ENCODE measurements at places on chromosomes 6 and 20.
A peak's percentile ranks its signal among the peaks of the same experiment; 100 is the strongest.

- no peak for DNase-seq
Observed at GRCh38 chr6:166297606-166298005, 10.6 kb downstream of the PRR18 start.

DNA sequence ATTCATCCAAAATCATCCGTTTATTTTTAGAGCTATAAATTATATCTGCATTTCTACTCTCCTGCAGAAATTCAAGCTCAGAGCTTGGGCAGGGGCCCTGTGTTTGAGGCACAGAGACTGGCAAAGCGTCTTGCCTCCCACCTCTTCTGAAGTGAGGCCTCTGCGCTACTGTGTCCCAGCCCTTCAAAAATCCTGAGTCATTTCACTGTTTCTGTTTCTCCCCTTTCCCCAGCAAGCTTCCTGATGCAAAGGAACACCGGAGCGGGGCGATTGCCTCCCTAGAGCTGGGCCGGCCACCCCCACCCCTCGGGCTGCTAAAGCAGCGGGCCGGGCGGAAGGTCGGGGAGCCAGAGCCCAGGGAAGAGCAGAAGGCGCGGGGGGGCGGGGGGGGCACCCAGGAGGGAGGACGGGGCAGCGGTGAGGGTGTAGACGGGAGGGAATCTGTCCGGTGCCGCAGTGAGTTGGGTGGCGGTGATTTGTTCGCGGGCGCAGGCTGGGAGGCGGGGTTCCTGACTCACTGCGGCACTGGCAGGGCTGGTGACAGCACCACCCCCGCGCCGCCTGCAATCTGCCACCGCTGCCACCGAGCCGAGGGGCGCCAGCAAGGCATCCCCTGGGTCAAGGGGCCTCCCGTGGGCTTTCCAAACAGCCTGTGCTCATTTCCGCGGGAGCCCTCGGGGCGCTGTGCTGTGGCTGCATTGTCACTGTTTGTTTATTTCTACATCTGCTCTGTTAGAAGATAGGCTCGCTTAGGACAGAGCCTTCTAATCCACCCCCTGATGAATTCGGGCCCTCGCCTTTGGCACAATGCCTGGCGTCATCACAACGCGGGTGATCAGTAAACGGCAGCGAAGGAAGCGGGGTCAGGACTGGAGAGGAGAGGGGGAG, 46.5 kb upstream of the SNAP25 start:
- DNase-seq = peak; percentile 4

DNA sequence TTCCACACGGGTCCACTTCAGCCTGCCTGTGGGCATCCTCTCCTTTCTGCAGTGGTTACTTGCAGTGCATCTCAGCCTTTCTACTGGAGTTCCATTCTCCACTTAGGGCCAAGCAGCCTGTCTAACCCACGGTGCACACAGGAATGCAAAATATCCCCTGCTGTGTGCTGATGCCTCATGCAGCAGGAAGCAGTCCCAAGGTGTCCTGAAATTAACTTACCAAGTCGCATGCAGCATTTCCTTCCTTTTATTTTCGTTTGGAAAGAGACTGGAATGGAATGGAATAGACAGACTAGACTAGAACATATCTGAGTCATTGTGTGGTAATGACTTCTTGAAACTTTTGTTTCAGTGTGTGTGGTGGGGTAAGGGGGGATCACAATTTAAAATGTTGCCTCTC, 25.9 kb upstream of the FOXQ1 start:
- DNase-seq = no peak

DNA sequence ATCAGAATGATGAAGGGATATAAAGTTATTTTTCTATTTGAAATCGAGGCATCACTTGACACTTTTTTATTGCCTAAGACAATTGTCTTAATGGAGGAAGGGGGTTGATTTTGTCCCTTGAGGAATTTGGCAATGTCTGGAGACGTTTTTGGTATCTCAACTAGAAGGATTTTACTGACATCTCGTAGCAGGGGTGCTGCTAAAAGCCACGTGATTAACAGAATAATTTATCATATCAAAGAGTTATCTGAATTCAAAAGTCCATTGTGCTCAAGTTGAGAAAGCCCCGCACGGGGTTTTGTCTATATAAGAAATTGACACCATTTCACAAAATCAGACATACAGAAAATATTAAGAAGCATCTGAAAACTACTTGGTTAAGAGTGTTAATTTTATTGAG, 1.5 kb upstream of the TAAR6 start:
- DNase-seq = no peak

- DNase-seq = no peak
Observed at GRCh38 chr20:5548902-5549599, 201.2 kb upstream of the SHLD1 start.

GRCh38 chr6:144725736-144726522, 440.8 kb downstream of the UTRN start:
- DNase-seq = no peak

GRCh38 chr20:48019496-48019895, 234.2 kb upstream of the SULF2 start:
- no peak for DNase-seq

DNA sequence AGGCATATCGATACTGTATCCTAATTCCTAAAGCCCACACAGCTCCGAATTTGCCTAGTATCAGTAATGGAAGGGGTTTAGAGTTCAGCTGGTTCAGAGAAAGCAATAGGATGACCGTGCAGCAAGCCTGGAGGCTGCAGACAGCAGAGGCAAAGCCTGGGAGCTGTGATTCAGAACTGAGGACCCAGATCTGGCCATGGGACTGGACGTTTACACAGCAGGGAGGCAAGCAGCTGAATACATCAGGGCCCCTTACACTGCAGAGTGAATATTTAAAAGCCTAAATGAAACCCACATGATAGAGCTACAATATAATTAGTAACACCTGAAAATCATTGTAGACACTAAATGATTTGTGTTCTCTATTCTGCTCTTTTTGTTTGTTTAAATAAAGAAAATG, 38.0 kb downstream of the ELOVL2 start:
- no peak for DNase-seq

GRCh38 chr20:24235296-24236175, 233.9 kb upstream of the SYNDIG1 start:
- no peak for DNase-seq

- no peak for DNase-seq
Observed at GRCh38 chr6:45001663-45002062, 326.5 kb upstream of the RUNX2 start.

DNA sequence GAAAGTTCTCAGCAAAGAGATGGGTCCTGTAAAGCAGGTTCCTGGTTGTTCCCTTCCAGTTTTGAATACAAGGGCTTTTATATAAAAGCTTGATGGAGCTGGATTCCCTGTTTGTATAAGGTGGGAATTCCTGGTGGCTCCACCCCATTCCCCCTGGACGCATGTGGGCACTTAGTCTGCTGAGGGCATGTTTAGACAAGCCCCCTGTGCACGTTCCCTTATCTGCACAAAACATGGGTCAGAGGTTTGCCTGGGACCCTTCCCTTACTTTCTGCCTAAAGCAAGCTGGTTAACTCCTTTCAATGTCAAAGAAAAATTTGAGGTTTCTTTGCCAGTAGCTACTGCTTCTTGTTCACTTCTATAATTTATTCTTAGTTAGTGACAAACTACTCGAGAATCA, 181.1 kb downstream of the BCKDHB start:
- no peak for DNase-seq

DNA sequence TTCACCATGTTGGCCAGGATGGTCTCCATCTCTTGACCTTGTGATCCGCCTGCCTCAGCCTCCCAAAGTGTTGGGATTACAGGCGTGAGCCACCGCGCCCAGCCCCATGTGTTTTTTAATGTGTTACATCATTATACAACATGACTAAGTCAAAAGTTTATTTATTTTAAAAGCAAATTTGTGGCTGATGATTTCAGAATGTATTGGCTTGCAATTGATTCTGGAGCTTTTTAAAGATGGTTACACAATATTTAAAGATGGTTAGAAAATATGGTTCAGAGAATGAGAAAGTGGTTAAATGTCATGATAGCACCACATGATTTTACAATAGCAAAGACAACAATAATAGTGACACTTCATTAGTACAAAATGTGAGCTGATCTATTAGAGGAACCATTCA, 80.5 kb downstream of the SASH1 start:
- no peak for DNase-seq

GRCh38 chr6:121760745-121761144, 325.3 kb downstream of the GJA1 start:
- DNase-seq = no peak

- no peak for DNase-seq
Observed at GRCh38 chr20:39602649-39603048, 640.5 kb downstream of the DHX35 start.

- no peak for DNase-seq
Observed at GRCh38 chr6:166514196-166514595, 72.3 kb downstream of the RAMACL start.

GRCh38 chr20:9508240-9508661, 6.1 kb upstream of the LAMP5 start:
- DNase-seq = no peak

GRCh38 chr6:38080889-38081288, 261.4 kb downstream of the ZFAND3 start:
- no peak for DNase-seq

DNA sequence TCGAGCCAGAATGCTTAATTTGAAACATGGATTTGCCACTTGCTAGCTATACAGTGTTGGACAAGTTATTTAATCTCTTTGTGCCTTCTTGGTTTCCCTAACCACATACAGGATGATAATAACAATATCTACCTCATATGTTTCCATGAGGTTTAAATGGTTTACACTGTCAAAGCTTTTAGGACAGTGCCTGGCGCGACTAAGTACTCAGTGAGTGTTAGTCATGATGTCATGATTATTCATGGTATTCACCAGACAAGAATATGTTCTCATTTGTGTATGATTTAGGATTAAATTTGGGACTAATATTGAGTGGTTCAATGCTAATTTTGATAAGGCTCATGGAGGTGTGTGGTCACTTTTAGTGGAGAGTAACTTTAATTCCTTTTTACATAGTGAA, 167.4 kb downstream of the EYA4 start:
- DNase-seq = no peak

DNA sequence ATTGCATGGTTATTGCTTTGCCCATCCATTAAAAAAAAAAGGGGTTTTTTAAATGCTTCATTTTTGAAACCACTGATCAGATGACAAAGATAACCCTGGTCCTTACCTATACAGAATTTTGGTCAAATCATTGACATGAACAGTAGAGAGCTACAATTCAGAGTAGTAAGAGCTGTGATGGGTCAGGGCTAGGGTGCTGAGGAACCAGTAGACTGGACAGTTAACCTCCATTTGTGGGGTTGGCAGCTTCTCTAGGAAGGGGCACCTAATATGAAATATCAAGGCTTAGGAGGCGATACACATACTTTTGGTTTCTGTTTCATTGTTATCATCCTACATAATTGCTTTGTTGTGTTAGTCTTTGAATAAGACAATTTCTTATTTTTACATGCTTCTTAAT, 55.1 kb downstream of the ORC3 start:
- no peak for DNase-seq

- no peak for DNase-seq
Observed at GRCh38 chr20:34915131-34915530, 38.7 kb downstream of the ACSS2 start.

DNA sequence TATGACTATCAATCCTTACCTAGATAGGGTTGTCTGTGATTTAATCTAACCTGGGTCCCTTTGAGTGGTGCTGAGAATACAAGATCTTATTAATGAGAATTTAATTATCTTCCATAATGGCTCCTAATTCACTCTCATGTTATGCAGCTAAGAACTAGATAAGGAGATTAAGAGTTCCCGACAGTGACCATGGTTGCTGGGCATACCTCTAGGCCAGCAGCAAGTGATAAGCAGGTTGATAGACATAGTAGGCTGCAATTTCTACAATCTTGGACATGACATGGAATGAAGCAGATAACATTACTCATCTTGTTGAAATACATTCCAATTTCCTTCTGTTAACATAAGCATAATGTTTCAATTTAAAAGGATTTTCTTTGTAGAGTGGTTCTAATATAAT, 27.1 kb downstream of the SPACA1 start:
- no peak for DNase-seq

DNA sequence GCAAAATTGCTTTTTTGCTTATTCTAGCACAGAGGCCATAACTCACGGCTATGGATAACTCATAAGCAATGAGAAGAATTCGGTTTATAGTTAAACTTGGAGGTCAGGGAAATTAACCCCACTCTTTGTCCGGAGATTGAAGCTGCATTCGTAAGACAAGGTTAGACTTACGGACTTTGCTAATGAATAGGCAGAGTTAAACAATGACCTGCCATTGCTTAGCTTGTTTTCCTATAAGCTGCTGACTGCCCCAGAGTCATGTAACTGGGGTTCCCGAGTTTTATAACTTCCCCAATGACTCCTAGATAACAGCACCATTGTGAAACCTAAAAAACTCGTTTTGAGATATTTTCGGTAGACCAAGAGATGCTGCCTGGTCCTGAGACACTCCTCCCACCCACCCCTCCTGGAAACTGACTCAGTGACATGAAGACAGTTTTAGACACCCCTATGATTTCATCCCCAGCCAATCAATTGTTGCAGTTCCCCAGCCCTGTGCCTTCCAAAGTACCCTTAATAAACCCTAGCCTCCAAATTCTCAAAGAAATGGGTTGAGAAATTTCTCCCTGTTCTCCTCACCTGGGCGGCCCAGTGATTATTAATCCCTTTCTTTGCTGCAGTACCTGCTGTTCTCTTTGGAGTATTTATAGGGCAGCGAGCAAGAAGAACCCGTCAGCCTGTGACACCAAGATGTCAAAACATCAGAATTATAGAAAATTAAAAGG, 33.1 kb upstream of the MCUR1 start:
- DNase-seq = no peak

- no peak for DNase-seq
Observed at GRCh38 chr6:71034563-71035345, 77.9 kb upstream of the B3GAT2 start.

GRCh38 chr6:114354482-114354881, 11.7 kb upstream of the HS3ST5 start:
- no peak for DNase-seq

GRCh38 chr6:1055015-1055921, 256.6 kb upstream of the FOXQ1 start:
- DNase-seq = no peak

DNA sequence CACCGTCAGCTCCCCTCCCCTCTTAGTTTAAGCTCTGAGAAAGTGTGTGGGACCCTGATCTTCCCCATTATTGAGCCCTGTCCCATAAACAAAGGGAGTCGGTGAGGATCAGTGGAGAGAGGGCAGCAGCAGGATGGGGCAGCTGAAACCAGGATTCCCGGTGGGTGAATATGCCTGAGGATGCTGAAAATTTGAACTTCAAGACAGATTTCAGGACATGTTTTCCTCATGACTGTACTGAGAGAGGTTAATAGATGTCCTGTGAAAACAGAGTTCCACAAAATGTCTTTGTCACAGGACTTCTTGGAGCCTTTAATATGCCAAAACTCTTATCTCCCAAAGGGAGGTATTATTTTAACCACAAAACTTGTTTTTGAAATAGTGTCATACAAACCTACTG, 53.5 kb upstream of the SLC22A16 start:
- no peak for DNase-seq

DNA sequence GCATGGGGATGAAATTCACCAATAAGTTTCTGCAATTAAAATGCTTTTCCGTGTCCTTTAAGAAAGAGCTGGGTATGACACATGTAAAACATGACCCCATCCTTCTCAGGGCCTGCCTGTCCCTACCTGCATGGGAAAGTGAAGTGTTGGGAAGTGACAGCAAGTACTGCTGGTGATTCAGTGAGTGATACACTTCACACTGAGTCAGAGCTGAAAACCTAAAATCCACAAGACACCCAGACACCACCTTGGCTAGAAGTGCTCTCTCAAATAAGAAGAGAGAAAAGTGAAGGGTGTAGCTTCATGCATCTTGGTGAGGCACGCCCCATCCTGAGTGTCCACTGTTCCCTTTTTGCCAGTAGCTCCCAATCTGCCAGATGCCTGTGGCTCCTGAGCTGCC, 3.3 kb downstream of the RAB22A start:
- no peak for DNase-seq

GRCh38 chr6:57195457-57195856, 23.3 kb downstream of the BAG2 start:
- DNase-seq = no peak

Measured in stimulated activated CD4-positive, alpha-beta T cell treated with anti-CD3 and anti-CD28 coated beads, Interleukin-15, amount 100 ng/mL, for 1 hour (primary cell).